Activated CD4-positive, alpha-beta memory T cell treated with anti-CD3 and anti-CD28 coated beads for 36 hours (primary cell): ENCODE measurements at places on chromosomes 11 and 22.
A peak's percentile ranks its signal among the peaks of the same experiment; 100 is the strongest.

DNA sequence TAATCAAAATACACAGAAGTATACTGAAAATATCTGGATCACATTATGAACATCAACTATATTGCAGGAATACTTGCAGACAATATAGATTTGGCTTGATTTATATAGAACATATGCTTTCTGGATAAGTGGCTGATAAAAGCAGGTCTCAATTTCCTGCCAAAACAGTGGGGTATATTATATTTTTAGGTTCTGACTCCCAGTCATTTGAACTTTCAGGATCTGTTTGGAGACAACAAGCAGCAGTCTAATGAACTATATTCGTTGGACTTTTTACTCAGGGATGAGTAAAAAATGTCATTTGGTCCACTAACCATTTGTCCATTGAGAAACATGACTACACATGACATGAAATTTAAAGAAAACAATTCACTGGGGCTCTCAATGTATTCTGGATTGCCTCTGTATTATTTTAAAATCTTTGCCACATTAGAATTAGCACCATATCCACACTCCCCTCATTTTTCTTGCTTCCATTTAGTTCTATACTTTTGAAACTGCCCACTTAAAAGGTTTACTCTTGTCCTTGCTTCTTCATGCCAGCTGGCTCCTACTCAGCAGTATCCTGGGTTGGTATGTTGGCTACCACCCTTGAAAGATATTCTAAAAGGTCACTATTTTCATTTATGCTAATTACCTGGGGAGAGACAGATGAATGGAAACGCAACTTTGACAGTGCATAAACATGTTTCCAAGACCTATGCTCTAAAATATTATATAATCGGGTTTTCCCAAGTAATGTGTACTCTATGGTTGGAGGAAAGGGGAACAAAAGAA is 153.0 kb downstream of the APOL5 start:
- DNase-seq = no peak

DNA sequence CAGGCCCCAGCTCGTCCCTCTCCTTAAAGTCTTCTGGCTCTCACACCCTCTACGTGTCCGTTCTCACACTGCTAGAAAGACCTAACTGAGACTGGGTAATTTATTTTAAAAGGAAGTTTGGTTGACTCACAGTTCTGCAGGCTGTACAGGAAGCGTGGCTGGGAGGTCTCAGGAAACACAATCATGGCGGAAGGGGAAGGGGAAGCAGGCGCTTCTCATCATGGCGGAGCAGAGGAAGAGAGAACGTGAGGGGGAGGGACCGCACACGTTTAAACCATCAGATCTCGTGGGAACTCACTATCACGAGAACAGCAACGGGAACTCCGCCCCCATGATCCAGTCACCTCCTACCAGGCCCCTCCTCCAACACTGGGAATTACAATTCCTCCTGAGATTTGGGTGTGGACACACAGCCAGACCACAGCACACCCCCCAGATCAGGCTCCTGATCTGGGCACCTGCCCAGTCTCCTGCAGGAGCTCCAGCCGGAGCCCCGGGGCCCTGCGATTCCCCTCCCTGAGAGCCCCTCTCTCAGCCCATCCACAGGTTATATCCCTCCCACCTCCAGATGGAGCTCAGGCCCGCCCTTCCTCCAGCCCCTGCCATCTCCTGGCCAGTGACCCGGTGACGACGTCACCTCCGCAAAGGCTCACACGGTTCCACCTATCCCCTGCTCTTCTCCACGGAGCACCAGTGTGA is 170.2 kb downstream of the BRD1 start:
- DNase-seq = peak; percentile 88

GRCh38 chr11:47415949-47416472 is 7.6 kb downstream of the SLC39A13 start:
- DNase-seq = no peak

- no peak for DNase-seq
Measured at GRCh38 chr22:42724062-42724461, 3.4 kb upstream of the A4GALT start.

GRCh38 chr11:119316729-119317591 is at the start of gene MCAM:
MCAM (minus strand) TSS chr11:119317130; CDS start chr11:119317101, 29 bp downstream.
- peak; percentile 21 for DNase-seq

DNA sequence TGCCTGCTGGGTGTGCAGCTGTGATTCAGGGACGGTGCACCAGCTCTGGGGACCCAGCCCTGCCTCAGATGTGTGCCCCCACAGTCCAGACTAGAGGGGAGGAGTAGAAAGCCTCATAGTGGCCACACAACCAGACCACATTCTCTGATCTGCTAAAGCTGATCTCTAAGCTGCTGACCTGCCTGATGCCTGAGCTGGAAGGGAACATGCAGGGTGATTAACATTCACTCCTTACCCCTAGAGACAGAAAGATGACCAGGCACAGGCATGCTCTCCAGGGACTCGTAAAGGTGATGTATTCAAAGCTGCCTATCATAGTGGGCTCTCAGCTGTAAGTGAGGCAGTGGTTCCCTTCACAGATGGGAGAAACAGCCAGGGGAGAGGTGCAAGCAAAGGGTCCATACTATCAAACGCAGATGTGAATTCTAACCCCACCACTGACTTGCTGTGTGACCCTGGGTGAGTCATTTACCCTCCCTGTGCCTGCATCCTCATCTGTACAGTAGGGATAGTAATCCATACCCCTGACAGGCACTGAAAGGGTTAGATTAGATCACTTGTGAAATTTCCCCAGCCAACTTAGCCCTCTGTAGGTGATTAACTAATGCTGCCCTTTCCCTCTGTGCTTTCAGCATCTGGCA is 29.0 kb upstream of the LRRC32 start:
- DNase-seq = no peak

GRCh38 chr11:134686460-134687061 is 274.5 kb upstream of the B3GAT1 start:
- DNase-seq = no peak

DNA sequence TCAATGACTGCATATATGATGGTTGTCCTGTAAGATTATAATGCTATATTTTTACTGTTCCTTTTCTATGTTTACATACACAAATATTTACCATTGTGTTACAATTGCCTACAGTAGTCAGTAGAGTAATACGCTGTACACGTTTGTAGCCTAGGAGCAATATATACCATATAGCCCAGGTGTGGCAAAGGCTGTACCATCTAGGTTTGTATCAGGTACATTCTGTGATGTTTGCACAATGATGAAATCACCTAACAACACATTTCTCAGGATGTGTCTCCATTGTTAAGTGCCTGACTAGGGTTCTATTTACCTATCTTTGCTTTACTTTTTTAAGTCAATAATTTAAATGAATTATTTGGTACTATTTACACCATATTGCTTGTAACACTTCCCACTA is 21.9 kb downstream of the PRR5L start:
- DNase-seq = no peak

- DNase-seq = peak; percentile 84
Measured at GRCh38 chr11:65791719-65792213, 4.9 kb downstream of the OVOL1 start.

GRCh38 chr11:47398551-47398950 is 9.8 kb upstream of the SLC39A13 start:
- DNase-seq = no peak

- DNase-seq = no peak
Measured at GRCh38 chr11:3826721-3827120, 14.0 kb downstream of the RHOG start.

- peak; percentile 38 for DNase-seq
Measured at GRCh38 chr22:41106122-41106968, 14.0 kb downstream of the EP300 start.

DNA sequence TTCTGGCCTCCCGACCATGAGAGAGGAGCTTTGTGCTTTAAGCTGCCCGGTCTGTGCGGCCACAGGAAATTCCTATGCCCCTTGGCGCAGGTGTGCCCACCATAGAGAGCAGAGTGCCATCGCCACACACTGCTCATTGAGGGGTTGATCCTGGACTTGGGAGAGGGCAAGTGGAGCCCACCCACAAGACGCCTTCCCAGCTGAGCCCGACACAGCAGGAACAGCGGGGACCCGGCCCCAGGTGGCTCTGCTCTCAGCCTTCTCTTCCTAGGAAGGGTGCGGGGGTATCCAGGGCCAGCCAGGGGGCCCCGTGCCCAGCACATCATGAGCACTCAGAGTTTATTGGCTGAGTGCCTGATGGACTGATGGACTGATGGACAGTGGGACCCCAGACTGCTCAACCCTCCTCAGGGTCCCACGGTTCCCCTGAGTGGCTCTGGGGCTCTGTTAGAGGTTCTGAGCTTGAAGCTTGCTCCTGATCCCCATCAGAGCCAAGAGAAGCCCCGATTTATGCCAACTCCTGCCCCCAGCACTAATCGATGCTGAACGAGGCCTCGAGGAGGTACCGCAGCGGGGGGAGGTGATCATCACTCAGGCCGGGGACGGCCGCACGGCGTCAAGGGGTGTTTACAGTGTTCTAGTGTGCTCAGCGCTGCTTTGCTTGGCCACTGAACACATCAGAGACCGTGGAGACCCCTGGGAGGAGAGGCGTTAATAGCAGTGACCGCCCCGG is 13.5 kb upstream of the MRGPRD start:
- DNase-seq = peak; percentile 5

DNA sequence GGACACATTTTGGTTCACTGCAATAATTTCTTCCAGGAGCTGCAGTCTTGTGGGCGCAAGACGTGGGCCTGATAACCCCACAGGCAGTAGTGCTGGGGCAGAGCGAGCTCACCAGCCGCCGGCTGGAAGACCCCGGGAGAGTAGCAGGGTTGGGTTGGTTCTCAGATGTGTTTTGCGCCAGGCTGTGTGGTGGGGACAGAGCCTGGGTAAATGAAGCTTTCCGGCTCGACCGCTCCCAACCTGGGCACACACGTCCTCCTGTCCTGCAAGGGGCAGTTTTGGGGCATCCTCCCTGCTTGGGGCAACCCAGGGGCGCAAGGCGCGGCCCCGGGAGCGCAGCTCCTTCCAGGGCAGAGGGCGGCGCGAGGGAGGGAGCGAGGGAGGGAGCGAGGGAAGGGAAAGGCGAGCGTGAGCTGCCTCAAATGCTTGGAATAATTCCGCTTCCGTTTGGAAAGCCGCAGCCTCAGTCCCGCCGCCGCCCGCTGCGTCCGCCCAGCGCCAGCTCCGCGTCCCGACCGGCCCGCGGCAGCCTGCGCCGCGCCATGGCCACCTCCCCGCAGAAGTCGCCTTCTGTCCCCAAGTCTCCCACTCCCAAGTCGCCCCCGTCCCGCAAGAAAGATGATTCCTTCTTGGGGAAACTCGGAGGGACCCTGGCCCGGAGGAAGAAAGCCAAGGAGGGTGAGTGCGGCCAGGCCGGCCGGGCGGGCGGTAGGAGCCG is at the start of gene PARVA:
PARVA (plus strand) TSS at position 466 of the 718 bp plus-strand sequence; CDS start at position 543, 77 bp downstream.
- DNase-seq = no peak

- no peak for DNase-seq
Measured at GRCh38 chr11:35304900-35305460, 114.4 kb downstream of the SLC1A2 start.

GRCh38 chr11:131042041-131042390 is 125.7 kb upstream of the SNX19 start:
- DNase-seq = no peak

GRCh38 chr11:75858042-75858441 is 43.0 kb downstream of the UVRAG start:
- no peak for DNase-seq

DNA sequence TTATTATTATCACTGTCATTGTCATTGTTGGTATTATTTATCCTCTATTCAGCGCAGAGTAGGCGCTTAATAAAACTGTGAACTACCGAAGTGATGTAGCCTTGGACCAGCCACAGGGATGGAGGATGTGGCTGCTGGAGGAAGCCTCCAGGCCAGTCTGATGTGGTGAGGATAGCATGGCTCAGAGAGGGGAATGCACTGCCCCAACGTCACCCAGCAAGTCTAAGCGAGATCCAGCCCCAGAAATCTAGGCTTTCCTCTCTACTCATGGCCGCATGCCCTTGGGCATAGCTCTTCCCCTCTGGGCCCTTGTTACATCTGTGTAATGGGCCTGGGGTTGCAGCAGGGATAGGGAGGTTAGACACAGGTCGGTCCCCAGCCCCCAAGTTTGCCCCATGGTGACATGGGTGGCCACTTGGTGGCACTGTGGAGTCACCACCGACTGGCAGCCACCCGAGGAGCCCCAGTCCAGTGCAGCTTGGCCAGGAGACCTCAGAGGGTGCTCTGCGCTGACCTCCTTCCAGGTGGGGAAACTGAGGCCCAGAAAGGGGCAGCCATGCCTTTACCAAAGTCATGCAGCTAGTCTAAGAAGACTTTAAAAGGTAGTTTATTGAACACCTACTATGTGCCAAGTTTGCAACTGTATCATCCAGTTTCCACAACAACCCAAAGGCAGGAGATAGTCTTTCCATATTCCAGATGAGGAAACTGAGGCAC is 395.7 kb downstream of the MN1 start:
- DNase-seq = peak; percentile 37

- DNase-seq = peak; percentile 51
Measured at GRCh38 chr11:19394525-19395016, 153.8 kb upstream of the E2F8 start.

GRCh38 chr11:124211321-124211720 is 28.2 kb downstream of the OR10D3 start:
- no peak for DNase-seq

GRCh38 chr11:46235777-46236688 is 41.4 kb upstream of the CREB3L1 start:
- DNase-seq = no peak

DNA sequence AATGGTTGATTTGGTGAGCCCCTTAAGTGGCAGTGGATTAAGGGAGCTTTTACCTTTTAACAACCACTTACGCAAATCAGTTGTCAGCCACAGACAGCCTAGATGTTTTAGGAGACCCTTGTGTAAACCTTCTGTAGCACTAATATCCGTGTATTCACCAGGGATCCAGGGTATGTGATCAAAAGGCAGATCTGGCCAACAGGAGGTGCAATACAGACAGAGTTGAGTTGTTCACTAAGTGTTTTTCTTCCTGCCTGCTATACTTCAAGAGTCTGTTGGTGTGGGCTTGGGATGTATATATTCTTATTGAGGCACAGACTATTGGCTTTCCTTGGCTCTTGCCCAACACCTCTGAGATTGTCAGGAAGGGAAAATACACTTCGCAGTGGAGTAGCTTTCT is 175.1 kb downstream of the FAT3 start:
- no peak for DNase-seq

GRCh38 chr22:32106930-32107329 is 52.2 kb downstream of the C22orf42 start:
- peak; percentile 30 for DNase-seq

DNA sequence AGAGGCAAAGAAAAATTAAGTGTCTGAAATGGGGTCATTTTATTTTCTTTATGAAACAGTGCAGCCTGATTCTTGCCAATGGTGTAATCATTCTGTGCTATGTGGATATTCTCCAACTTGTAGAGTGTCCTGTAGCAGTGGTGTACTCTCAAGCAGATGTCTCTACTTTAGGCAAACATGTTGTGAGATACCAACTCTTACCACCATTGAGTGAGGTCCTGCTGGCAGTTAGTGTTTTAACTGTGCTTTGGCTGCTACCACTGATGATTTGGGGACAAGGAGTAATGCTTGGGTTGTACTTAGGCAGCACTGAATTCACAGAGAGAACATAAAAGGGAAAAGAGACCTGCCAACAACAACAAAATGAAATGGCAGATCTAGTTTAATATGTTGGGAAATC is 122.5 kb downstream of the APIP start:
- no peak for DNase-seq
